ENCODE measurements at places on chromosomes 13 and 19.

DNA sequence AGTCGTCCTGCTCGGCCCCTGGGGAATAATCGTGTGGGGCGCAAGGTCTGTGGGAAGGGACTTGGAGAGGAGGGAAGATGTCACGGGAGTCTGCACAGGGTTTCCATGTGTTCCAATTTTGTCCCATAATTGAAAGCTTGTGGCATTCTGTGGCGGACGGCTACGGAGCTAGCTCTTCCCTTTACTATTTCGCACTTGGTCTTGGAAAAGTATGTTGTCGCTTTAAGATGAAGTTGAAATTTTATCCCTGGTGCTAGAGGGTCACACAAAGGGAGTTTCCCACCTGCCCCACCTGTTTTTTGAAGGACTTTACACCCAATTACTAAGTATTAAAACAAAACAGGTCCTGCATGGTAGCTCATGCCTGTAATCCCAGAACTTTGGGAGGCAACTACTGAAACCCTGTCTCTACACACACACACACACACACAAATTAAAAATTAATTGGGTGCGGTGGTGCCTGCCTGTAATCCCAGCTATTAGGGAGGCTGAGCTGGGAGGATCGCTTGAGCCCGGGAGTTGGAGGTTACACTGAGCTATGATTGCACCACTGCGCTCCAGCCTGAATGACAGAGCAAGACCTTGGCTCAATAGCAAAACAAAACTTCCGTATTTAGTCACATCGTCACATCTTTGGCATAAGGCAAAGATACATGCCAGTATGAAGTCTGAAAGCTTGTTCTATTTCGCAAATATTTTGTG lies 967 bp upstream of the TPT1 start:
- no peak for DNase-seq

GRCh38 chr19:51166846-51167490 lies 24.9 kb downstream of the SIGLEC7 start:
- no peak for DNase-seq

DNA sequence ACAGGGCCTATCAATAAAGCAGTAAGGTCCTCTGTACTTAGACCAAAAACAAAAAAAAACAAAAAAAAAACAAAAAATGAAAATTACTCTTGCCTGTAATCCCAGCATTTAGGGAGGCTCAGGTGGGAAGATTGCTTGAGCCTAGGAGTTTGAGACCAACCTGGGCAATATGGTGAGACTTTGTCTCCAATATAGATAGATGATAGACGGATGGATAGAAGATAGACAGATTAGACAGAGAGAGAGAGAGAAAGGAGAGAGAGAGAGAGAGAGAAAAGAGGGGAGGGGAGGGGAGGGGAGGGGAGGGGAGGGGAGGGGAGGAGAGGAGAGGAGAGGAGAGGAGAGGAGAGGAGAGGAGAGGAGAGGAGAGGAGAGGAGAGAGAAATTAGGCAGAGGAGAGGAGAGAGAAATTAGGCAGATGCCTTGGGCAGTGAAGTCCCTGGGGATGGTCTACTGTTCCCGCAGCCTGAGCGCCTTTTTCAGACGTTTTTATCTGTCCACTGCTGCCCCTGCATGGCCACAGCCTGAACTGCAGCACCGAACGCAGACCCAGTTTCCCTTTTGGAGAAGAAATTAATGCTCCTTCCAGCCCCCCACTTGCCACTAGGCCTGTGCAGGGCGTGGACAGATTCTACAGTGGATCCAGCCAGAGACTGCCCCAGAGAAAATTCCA lies 9.8 kb upstream of the ZNF627 start:
- DNase-seq, result peak; percentile 58

DNA sequence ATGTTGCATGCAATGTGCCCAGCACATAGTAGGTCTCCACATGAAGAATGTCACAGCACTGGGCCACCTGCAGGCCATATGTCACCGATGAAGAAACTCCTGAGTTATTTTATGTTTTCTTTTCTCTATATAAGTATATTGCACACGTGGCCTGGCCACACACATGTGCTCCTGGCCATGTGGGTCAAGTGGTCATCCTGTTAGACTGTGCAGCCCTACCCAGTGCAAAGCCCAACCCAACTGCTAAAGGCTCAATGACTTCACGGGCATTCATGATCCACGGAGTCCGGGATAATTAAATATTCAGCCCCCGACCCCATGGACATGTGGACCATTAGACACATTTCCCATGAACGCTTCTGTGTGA lies 163.2 kb downstream of the TEX29 start:
- no peak for DNase-seq

GRCh38 chr13:67096418-67096817 lies 133.7 kb downstream of the PCDH9 start:
- no peak for DNase-seq

DNA sequence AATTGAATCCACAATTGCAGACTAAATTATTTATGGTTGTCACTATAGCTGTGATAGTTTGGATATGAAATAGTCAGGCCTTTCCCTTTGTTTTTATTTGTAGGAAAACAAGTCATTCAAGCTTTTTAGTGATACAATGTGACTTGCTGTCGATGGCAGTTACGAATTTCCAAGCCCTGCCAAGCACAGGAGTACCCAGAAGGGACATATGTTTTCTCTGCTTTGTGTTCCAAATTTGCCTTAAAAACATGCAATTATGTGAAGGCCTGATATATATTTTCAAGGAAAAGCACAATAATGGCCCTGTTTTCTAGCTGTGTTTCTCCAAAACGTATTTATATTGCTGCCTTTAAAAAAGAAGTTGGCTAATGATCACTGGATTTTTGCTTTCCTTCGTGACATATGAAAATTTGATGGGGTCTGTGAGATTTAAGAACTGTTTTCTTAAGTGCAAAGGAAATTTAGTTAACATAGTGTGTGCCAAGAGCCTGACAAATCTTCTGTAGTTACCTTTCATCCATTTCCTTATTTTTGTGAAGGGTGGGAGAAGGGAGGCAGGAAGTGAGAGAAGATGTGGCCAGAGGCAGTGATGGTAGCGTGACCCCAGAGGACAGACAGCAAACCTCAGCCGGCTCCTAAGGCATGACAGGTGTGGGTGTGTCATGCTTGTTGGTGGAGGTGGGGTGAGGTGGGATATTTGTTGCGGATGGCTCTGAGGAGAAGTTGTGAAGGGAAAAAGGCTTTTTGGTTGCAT lies 79.6 kb downstream of the TEX26 start:
- no peak for DNase-seq

GRCh38 chr13:94878602-94879165 lies 166.3 kb upstream of the SOX21 start:
- DNase-seq, result no peak

DNA sequence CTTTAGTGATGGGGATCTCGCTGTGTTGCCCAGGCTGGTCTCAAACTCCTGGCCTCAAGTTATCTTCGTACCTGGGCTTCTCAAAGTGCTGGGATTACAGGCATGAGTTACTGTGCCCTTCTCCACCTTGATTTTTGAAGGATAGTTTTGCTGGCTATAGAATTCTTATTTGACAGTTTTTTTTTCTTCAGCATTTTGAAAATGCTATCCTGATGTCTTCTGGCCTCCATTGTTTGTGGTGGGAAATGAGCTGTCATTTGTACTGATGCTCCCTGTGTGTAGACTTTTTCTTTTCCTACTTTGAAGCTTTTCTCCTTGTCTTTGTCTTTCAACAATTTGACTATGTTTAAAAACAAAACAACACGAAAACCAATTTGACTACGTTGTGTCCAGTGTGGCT lies 54.2 kb downstream of the SIPA1L3 start:
- no peak for DNase-seq

DNA sequence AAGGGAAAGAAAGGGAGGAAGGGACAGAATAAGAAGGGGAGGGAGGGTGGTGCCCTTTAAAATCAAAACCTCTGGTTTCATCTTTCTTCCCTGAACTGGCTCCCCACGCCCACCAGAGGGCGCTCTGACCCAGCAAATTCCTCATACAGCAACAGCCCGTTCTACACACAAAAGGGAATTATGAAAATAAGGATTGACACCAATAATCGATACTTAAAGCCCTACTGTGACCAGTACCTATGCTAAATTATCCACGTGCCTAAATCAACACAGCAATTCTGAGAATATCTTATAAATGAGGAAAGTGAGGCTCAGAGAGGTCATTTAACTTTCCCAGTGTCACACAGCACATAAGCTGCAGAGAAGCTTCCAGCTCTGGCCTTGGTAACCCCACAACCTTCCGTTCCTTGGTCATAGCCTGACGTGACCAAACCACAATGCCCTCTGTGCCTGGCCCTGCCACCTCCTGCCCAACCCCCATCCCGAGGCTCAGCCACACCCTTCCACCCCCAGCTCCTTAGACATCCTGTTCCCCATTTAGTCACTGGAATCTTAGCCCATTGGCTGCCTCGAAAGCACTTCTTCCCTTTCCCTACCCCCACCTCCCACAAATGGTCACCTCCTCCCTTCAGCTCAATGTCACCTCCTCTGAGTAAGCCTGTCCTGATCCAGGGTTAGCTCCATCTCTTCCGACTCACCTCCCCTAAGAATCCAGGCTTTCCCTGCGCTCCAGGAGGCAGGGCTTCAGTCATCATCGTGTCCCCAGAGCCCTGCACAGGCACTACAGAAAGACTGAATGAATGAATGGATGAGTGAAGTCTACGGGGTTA lies 34.2 kb upstream of the PNMA8B start:
- DNase-seq, result peak; percentile 42

DNA sequence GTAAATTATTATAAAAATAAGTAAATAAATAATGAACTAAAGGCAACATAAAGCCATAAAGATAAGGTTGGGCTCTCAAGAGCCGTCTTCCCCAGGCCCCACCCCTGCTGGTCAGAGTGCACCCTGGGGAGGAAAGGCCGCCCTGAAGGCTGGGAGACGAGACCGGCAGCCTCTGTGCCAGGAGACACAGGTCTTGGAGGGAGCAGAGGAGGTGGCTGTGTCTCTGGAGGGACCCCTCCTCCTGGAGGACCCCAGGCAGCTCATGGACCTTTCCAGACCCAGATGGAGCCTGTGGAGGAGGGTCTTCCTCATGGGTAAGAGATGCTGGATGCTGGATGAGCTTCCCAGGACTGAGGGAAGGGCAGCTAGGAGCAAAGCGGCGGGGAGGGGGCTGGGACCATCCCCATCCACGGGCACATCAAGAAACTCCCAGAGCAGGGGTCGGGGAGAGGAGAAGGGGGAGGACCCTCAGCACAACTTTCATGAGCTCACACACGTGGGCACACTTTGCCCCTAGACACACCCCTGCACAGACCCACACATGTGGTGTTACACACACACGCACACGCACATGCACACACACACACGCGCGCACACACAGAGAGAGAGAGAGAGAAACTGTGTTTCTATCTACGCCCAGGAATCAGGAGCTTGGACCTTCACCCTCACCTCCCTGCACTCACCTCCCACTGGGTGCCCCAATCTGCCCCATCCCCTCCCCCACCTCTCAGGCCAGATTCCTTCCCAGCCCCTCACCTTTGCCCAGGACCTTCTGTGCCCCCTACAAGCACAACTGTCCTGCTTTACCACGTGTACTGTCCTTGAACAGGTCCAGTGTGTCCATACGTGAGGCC lies at the start of gene CEACAM18:
CEACAM18 (plus strand) TSS at position 159 of the 854 bp plus-strand sequence.
- DNase-seq, result no peak

- no peak for DNase-seq
Measured at GRCh38 chr19:1756705-1757465, 3.6 kb downstream of the ONECUT3 start.

- DNase-seq, result no peak
Measured at GRCh38 chr13:77545626-77546412, 10.3 kb downstream of the SCEL start.

DNA sequence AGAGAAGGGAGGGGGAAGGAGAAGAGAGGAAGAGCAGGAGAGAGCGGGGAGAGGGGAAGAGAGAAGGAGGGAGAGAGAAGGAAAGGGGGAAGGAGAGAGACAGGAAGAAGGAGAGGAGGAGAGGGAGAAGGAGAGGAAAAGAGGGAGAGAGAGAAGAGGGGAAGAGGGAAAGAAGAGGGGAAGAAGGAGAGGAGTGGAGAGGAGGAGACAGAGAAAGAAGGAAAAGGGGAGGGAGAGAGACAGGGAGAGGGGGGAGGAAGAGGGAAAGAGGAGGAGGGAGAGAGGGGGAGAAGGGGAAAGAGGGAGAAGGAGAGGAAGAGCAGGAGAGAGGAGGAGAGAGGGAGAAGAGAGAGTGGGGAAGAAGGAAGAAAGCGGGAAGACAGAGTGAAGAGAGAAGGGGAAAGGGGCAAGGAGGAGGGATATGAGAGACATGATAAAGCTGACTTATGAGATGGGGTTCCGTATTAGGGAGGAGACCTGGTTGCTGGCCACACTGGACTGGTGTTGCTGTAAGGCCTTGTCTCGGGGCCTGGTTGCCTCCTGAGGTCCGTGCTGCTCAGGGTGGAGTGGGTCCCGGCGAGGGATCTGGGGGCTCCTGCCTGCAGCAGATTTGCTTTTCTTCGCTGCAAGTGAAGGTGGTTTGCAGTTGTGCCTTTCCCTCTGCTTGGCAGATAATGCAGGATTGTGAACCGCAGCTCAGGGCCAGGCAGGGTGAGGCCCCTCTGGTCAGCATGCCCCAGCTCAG lies 139.5 kb downstream of the TEX29 start:
- DNase-seq, result no peak

DNA sequence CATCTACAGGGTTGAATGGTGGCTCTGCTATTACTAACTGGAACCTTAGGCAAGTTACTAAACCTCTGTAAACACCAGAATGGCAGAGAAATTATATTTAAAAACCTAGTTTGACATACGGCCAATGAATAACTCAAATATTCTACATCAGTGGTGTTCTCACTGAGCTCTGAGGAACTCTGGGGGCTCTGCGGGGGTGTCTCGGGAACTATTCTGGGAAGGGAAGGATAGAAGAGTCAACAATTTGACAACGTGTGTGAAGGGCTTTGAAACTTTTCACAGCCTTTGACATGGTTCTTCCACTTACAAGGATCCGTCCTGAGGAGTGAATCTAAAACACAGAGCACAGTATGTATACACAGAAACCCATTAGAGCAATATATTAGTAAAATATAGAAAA lies 38.7 kb downstream of the SOHLH2 start:
- no peak for DNase-seq

DNA sequence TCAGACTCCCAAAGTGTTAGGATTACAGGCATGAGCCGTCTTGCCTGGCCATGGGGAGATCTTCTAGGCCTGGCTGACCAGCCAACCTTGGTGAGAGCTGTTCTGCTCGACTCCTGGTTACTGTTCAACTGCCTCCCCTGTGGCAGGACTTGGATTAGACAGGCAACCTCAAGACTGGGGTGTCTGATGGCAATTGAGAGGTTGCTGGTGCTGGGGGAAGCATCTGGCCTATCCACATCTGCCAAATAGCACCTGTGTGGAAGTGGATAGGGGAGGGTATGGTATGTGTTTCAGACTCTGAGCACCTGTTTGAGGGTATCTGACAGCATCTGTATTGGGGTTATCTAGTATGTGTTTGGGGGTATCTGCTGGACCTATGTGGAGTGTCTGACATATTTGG lies 44.7 kb downstream of the ARHGEF18 start:
- DNase-seq, result no peak

- DNase-seq, result no peak
Measured at GRCh38 chr19:8167985-8168384, 18.6 kb upstream of the FBN3 start.

- DNase-seq, result no peak
Measured at GRCh38 chr19:41932720-41933332, 4.6 kb upstream of the ERFL start.

DNA sequence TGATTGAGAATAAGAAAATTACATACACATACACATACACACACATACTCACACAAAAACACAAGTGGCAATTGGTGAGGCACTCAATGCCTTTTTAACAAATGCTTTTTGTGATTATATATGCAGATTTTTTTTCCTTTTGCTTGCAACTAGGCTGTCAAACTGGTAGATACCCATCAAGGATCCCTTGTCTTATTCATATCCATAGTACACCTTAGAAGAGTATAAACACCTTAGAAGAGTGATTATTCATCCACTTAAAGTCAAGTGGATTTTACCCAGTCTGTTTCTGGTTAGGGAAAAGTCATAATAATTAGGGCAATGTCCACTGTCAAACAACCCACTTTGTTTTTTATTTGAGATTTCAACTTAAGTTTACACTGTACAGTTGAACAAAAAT lies 1773.4 kb upstream of the MIR17HG start:
- no peak for DNase-seq
